ENCODE measurements at places on chromosomes 2 and 18. TPM values are rescaled to one million over a fixed set of nuclear protein-coding genes. Genes with fewer than 3 reads are reported as not detected.

DNA sequence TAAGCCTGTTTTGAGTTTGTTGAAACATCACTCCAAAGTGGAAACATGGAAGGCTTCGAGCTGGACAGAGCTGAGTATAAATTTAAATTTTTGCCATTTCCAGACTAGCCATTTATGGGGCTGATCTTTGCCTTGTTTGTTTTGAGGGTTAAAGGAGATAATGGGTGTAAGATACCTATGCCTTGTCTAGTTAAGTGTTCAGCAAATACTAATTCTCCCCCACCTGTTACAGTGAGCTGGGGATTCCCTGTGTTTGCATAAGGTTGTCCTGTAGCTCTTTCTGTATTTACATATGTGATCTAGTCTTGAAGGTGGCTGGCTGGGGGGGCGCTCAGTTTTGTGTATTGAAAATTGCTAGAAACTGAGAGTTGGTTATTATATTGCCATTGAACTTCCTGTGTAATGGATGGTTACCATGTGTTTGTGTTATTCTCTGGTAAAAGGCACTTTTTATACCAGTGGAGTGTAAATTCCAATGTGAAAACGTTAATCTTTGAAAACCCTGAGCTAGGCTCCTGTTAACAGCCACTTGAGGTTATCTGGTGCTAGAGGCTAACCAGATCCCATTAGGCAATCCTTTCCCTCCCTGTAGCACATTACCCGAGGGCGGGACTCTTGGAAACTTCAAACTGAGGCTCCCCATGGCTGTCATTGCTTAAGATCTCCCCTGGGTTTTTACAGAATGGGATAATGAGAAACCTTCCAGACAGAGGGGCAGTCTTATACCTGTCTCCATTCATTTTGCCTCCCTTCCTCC lies 26.7 kb downstream of the TANC1 start:
- DNase-seq = no peak

- DNase-seq = no peak
Measured at GRCh38 chr2:225438248-225438647, 38.7 kb downstream of the NYAP2 start.

DNA sequence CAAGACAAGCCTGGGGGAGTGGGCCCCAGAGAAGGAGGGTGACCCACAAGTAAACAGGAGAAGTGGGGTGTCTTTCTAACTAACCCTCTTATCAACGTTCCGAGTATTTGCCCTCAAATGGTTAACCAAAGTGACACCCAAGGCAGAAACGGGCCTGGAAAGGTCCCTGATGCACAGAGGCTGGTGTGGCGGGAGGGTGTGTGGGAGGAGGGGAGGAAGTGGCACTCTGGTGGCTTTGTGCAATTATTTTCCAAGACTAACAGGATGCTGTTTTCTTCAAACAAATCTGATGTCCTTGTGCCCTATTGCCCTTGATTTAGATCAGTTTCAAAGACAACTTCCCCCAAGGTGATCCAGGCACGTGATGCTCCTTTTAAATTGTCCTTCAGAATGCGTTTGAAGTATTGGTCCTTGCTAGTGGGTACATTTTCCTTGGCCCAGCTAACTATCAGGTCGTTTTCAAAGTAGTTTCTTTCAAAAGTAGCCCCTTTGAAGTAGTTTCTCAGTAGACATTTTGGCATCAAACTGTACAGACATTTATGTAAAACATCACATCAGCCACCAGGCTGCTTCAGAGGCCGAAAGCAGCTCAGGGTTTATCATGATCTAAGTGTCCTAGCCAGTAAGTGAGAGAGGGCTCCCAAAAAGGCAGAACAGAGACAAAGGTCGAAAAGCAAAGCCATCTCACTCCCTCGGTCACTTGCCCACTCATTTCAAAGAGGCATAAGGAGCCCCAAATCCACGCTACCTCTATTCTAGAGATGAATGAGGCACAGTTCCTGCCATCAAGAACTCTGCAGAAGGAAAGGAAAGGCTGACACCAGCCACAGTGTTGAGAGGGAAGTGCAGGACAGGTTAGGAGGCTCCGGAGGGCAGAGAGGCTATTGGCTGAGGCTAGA lies 371.1 kb upstream of the ID2 start:
- DNase-seq = no peak

The NOTO gene
- not detected for total RNA-seq

- no peak for DNase-seq
Measured at GRCh38 chr2:46381263-46381849, 84.1 kb downstream of the EPAS1 start.

GRCh38 chr2:43542285-43542933 lies 53.4 kb downstream of the THADA start:
- DNase-seq = no peak

- no peak for DNase-seq
Measured at GRCh38 chr18:13120255-13120654, 98.3 kb upstream of the LDLRAD4 start.

DNA sequence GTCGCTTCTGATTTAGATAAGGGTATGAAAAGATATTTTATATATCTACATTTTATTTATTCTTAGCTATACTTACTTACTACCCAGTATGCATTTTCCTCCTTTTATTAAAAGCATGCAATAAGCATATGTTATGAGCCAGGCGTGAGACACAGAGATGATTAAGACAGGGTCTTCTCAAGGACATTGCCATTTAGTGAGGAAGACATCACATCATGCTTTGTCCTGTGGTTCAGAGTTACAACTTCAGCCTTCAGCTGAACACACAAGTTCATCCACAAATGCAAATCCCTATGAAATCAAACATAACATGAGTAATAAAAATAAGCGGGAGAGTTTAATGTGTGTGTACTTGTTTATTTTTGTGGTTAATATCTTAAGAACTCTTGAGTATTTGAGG lies 30.2 kb downstream of the GRHL1 start:
- DNase-seq = no peak

The UCN gene
- 1.2 TPM for total RNA-seq

GRCh38 chr18:2985628-2986027 lies 27.3 kb downstream of the LPIN2 start:
- DNase-seq = no peak

The LCT gene
- 0.09 TPM for total RNA-seq

DNA sequence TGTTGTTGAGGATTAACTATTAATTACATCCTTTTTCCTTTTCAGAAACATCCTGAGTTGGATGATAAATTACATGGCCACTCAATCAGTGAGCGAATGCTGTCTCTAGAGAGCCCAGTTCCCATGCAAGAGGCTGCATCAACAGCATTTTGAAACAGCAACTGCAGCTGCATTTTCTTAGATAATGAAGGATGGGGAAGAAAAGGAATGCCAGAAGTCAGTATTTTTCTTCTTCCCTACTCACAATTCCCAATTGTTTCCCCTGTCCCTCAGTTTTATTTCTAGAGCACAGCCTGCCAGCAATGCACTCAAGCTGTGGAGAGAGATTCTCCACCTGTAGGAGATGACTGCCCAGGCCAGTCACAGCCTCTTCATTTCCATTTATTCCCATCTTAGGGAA lies 6.9 kb downstream of the SCN7A start:
- DNase-seq = no peak

The CFAP65 gene
- 0.09 TPM for total RNA-seq

The DCDC2C gene
- 0.35 TPM for total RNA-seq

GRCh38 chr2:43028188-43028587 lies 198.2 kb downstream of the ZFP36L2 start:
- DNase-seq = peak; percentile 23

The FANCL gene
- 26.4 TPM for total RNA-seq

The RPRM gene
- 2.5 TPM for total RNA-seq

The MORN2 gene
- total RNA-seq = 11.3 TPM

- no peak for DNase-seq
Measured at GRCh38 chr2:16123421-16123820, 183.1 kb downstream of the MYCN start.

GRCh38 chr2:73892631-73893329 lies at the start of gene ACTG2:
TSS of gene ACTG2 (plus strand) at chr2:73893008. CDS start at chr2:73901312, 8,304 bp downstream.
- no peak for DNase-seq

The SFTPB gene
- not detected for total RNA-seq

DNA sequence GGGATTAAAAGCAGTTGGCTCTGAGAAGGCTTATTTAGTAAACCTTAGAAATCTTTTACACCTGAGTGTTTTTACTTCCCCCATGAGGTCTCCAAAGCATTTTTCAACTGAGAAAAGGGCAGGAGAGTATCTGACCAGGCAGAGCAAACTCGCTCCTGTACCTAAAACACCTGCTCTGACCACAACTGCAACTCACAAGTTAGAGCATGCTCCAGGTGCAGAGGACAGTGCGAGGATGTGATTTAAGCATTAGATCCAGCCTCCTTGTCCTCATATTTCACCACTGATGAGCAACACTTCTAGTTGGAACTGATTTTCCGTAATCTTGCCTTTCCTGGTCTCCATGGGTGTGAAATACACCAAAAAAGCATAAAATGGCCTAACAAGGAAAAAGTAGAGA lies 34.5 kb upstream of the TBC1D8 start:
- DNase-seq = no peak
